Hippocampal formation (tissue), 2 donors: ENCODE measurements at places on chromosomes 2 and 18.

DNA sequence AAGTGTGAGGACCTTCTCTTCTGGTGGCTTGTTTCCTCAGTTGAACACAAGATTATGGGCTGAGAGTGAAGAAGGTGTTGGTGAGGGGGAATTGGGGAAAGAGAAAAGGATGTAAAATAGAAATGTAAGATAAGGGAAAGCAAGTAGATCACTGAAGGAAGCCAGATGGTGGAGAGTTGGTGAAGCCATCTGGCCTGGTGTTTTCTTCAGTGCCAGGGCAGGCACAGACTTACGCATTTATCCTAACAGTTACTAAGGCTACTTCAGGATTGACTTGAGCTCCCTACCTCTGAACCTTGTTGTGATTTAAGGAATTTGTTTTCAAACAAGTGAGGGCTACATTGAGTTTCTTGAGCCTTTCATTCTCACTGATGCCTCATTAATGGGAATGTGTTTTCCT is 113.8 kb downstream of the GALNT1 start:
- DNase-seq = no peak

GRCh38 chr2:54074606-54075341 is 40.6 kb upstream of the ACYP2 start:
- DNase-seq = no peak

DNA sequence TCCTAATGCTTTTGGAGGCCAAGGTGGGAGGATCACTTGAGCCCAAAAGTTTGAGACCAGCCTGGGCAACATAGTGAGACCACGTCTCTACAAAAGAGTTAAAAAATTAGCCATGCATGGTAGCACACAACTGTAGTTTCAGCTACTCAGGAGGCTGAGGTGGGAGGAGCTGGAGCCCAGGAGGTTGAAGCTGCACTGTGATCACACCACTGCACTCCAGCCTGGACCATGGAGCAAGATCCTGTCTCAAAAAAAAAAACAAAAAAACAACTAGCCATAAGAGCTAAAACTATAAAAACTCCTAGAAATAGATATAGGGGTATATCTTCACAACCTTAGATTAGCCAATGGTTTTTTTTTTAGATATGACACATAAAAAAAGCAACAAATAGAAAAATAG is 16.9 kb upstream of the COL6A3 start:
- DNase-seq = no peak

DNA sequence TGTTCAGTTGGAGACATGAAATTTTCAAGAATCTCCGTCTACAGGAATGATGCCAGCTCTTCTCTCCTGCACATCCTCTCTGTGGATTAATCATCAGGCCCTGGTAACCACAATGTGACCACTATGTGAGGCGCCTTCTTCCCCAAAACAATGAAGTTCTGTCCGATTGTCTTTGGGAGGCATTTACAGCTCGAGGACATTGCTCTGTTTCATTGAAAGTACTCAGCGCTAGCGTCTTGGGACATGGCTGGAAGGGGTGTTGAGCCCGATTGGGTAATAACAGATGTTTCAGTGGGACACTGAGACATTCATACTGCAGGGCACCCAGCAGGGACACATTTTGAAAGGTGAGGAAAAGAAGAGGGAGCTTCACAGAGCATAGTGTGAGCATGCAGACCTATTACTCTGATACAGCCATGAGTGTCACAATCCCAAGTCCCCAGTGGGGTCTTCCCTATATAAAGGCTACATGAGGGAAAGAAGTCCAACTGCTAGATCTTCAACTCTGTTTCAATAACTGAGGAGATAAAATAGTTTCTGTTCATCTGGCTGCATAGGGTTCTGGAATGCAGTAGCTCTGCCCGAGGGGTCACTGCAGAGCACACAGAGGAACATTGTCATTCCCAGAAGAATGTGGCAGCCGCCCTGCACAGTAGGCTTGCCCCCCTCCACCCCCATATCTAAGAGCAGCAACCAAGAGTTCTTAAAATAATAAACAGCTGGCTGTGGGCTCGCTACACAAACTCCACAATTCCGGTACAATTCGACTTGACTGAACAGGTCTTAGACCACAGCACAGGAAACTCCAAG is 237.3 kb downstream of the OSR1 start:
- peak; percentile 49 for DNase-seq

GRCh38 chr2:75130171-75130570 is 69.1 kb downstream of the TACR1 start:
- DNase-seq = no peak

DNA sequence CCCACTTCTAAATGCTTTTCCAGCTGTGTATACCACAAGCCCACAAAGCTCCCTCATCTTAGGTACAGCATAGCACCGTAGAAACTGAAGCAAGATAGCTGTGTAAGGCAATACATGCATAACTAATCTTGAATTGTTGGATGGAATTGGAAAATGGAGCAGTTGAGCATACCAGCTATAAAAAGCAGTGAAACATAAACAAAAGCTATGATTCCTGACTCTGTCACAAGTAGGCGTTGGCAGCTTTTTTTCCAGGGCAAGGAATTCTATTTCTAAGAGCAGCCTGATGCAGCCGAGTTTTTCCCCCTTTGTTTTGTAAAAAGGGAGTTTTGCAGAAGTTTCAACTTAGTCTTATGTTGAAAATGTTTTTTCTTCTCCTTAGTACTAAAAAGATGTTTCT is 32.4 kb downstream of the MOGAT1 start:
- DNase-seq = no peak

DNA sequence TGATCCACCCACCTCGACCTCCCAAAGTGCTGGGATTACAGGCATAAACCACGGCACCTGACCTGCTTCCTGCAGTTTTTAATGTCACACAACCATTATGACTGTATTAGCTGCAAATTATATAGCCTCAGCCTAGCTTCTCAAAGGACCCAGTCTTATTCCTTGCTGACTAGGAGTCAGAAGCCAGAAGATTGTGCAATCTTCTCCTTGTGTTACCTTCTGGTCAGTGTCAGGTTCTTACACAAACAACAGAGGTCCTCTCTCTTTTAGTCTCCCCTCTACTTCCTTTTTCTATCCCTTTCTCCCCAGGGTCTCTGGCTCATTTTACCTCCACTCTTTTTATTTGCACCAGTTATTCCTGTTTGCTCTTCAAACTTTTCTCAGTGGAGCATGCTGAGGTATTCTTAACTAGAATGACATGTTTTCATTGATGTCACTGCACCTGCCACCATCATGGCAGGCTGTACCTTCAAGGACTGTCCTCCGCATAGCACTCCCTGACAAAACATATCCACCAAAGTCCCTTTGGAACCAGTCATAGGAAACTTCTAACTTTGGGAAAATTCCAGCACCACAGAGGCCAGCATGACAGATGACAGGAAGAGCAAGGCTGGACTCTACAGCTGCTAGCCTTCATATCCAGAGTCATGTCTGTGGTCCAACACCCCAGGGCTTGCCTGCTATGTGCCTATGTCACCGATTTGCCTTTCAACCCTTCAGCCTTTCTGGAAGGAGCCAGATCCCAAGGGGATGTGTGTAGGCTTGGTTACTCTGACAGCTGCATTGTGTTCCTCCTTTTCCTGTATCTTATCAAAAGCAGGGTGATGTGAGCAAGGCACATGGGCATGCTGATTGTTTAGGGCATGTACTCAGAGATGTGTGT is 45.2 kb upstream of the EPC2 start:
- DNase-seq = no peak

GRCh38 chr2:172599947-172600346 is 44.1 kb downstream of the PDK1 start:
- DNase-seq = no peak

GRCh38 chr2:101679037-101679726 is 18.3 kb upstream of the MAP4K4 start:
- no peak for DNase-seq

DNA sequence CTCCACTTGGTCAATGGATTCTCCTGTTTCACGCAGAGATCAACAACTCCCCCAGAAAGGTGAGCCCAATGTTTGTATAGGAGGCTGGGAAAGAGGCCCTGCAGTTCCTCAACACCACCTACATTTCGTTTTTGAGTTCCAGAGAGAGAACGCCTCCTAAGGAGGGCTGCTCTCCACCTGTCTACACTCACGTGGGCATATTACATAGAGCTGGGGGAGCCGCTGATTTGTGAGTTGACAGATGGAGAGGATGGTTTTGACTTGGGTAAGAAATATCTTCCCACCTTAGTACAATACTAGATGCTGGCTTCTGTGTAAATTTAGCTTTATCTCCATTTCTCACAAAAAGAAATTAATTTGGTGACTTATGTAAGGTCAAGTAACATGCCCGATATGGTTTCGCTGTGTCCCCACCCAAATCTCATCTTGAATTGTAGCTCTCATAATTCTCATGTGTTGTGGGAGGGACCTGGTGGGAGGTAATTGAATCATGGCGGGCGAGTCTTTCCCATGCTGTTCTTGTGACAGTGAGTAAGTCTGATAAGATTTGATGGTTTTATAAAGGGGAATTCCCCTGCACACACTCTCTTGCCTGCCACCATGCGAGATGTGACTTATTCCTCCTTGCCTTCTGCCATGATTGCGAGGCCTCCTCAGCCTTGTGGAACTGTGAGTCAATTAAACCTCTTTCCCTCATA is 274.5 kb upstream of the PXDN start:
- DNase-seq = no peak

DNA sequence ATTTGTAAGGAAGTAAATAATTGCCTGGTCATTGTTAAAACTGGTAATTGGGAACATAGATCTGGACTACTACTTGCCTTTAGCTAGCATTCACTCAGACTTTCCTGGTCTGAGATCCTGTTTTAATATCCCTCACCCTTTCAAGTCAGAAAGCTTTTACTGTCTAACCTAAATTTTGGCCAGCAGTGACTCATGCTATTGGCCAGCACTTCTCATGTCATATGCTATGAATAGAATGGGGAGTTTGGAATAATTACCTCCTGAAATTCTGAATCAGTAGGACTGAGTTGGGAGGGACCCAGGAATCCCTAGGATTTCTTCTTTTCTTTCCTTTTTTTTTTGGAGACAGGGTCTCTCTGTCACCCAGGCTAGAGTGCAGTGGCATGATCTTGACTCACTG is 19.3 kb downstream of the STK36 start:
- DNase-seq = no peak

DNA sequence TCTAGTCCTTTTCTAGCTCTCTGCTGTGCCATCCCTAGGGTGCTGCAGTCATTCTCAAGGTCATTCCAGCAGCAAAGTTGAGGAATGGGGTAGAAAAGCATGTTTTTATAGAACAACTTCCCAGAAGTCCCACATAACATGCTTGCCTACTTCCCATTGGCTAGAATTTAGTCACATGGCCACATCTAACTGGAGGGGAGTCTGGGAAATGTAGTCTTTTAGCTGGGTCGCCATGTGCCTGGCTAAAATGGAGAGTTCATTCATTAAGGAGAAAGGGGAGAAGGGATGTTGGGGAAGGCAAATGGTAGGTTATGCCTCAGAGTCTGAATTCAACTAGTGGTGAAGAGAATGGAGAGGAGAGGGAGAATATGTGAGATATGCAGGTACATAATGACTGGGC is 85.7 kb downstream of the SLC4A3 start:
- no peak for DNase-seq

DNA sequence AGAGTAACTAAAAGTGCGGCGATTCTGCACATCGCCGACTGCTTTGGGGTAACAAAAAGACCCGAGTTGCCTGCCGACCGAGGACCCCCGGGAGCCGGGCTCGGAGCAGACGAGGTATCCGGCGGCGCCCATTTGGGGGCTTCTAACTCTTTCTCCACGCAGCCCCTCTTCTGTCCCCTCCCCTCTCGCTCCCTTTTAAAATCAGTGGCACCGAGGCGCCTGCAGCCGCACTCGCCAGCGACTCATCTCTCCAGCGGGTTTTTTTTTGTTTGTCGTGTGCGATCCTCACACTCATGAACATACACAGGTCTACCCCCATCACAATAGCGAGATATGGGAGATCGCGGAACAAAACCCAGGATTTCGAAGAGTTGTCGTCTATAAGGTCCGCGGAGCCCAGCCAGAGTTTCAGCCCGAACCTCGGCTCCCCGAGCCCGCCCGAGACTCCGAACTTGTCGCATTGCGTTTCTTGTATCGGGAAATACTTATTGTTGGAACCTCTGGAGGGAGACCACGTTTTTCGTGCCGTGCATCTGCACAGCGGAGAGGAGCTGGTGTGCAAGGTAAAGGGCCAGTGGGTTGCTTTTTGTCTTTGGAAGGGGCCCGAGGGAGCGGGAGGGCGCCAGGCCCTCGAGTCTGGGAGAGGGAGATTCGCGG is 1.4 kb downstream of the TRIB2 start:
- DNase-seq = no peak

GRCh38 chr18:45324101-45324494 is 291.2 kb upstream of the SLC14A2 start:
- no peak for DNase-seq
